ENCODE measurements at places on chromosomes 1 and 21. TPM values are rescaled to one million over a fixed set of nuclear protein-coding genes. Genes with fewer than 3 reads are reported as not detected.

NUF2 gene
- total RNA-seq, result 0.30 TPM

LRRC3 gene
- 0.13 TPM for total RNA-seq

CROCC gene
- 4.8 TPM for total RNA-seq

CHRM3 gene
- total RNA-seq, result not detected

NMNAT2 gene
- 0.43 TPM for total RNA-seq

TMED5 gene
- total RNA-seq, result 55.4 TPM

KIAA1614 gene
- total RNA-seq, result 1.1 TPM

AMY2A gene
- total RNA-seq, result 0.38 TPM

LCE1C gene
- not detected for total RNA-seq

C1orf167 gene
- total RNA-seq, result 2.7 TPM

Measured in psoas muscle (tissue), 8 donors.